Erythroblast (primary cell): ENCODE measurements at places on chromosomes 4 and X.

GRCh38 chrX:102723456-102723855 is 2.9 kb downstream of the GPRASP3 start:
- DNase-seq = no peak

GRCh38 chrX:2301901-2302300 is 198.9 kb downstream of the DHRSX start:
- no peak for DNase-seq

DNA sequence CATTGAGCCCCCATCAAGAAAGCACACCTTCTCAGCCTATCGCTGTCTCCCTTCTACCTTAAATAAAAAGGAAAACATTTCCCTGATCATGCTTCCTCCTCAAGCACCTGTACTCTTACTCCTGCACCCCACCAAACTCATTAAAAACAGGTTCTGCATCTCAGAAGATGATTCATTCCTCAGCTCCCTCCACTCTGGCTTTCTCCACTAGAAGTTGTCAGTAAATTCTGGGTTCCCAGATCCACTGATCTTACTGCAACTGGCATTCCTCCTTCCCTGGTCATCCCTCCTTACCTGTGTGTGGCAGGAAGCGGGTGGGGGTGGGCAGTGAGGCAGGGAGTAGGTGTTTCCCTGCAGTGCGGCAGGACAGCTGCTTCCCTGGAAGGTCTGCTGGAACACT is 108.8 kb downstream of the GPR143 start:
- no peak for DNase-seq

DNA sequence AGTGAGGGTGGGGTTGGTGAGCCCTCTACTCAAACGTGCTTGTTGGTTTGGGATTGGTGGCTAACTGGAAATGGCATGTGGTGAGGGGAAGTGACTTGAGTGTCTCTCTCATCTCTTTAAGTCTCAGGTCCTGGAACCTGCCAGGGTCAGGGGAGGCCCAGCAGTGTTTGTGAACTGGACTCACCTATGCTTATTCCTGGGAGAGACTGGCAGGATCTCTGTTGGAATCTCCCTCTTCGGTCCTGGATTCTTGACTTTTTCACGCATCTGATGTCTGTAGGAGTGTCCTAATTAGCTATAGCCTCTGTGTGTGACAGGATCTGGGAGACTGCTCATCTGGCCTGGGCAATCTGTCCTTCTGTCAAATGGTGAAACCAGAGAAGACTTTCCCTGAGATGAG is 7.2 kb upstream of the EFNB1 start:
- DNase-seq = no peak

- DNase-seq = peak; percentile 77
Observed at GRCh38 chr4:99808260-99808857, 8.3 kb upstream of the DAPP1 start.

- no peak for DNase-seq
Observed at GRCh38 chrX:29826742-29827141, 388.6 kb upstream of the MAGEB2 start.

DNA sequence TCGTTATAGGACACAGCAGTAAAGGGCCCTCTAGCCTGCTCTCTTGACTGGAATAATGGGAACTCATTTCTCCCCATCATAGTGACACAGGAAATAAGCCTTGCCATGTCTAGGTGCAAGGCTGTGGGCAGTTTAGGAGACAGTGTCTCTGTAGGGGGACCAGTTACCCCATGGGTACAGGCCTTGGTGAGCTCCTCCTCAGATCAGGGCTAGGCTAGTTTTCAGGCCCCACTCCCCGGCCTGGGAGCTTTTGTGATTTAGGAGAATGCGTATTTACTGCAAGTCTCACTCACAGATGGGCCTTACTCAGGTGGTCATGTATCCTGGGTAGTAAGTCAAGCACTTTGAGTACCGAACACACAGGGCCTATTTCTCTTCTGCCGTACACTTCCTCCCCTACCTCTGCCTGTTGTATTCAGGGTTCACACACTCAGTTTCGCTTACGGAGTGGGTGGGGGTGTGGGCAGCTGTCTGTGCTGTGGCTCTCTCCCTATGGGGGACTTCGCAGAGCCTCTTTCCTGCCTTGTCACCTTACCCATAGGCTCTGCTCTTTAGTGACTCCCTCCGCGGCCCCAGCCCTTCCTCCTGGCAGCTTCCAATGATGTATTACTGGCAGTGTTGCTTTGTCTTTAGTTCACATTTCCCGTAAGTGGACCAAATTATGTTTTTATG is 34.2 kb downstream of the FAM193A start:
- DNase-seq = no peak

GRCh38 chrX:68992821-68993397 is 164.1 kb downstream of the EFNB1 start:
- DNase-seq = no peak

DNA sequence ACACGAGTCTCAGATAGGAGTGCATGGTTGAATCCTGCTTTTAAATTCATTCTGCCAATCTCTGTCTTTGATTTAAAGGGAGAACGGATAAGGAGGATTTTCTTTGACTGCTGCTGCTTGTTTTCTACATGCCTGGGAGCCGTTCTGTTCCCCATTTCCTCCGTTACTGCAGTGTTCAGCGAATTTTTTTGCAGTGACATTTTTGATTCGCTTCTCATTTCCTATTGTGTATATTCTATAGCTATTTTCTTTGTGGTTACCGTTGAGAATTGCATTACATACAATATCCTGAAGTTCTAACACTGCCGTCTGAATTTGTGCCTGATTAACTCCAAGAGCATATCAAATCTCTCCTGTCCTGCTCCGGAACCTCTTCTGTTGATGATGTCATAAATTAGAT is 14.8 kb upstream of the MAEA start:
- DNase-seq = no peak

DNA sequence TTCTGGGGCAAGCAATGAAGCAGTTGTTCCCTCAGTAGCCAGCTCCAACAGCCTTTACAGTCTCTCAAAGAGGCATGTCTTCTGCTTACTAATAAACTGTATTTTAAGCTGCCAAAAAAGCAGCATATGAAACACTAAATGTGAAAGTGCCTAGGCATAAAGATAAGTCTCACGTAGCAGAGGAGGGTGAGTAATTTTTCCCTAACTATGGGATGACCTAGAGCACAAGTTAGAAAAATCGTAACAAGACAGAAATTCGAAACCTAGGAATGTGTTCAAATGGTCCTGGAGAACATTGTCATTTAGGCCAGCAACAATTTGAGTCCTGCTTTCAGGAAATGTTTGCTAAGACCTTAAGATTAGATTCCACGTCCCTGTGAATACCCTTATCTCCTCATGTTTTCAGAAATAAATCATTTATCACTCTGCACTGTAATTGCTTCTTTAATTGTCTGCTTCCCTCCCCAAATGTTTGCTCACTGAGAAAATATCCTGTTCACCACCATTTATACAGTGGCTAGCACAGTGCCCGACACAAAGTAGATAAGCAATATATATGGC is 222.2 kb downstream of the KCNIP4 start:
- no peak for DNase-seq

GRCh38 chr4:1413204-1413663 is 7.0 kb upstream of the NKX1-1 start:
- DNase-seq = no peak

- no peak for DNase-seq
Observed at GRCh38 chr4:105460306-105460705, 13.6 kb downstream of the PPA2 start.

- no peak for DNase-seq
Observed at GRCh38 chr4:71697031-71697430, 86.8 kb downstream of the GC start.

GRCh38 chrX:99421796-99422195 is 988.3 kb downstream of the PCDH19 start:
- no peak for DNase-seq

DNA sequence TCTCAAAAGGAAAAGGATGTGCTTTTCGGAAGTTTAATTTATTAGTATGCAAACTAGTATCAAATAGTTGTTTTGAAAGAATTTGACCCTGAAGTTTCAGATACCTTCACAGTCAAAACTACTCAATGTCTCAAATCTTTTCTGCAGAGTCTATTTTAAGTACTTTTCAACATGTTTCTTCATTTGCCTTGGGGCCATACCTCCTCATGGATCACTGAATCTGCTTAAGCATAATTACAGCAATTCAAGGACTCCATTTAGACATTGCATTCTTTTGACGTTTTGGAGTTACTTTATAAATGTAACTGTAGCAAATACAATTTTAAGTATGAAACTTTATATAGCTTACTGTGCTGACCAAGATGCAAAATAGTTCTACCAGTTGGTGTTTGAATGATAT is 25.5 kb downstream of the PALLD start:
- DNase-seq = no peak

DNA sequence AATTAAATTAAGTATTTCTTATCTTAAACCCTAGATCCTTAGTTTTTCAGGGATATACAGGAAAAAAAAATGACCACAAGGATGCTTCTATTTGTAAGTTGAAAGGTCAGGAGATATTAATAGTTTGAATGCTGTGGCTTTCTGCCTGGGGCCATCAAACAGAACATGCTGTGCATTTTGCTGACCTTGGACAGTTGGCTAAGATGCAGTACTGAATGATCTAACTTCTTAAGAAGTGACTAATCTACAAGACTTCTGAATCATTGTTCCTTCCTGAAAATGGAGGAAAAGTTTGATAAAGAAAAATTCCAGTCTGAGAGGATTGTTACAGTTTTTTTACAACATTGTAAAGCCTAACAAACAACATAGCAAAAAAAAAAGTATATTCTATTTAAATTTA is 237.8 kb upstream of the JADE1 start:
- no peak for DNase-seq
